ENCODE measurements at places on chromosomes 12 and 14. TPM values are rescaled to one million over a fixed set of nuclear protein-coding genes. Genes with fewer than 3 reads are reported as not detected.

The WDHD1 gene
- total RNA-seq, result 2.0 TPM

The MEG3 gene
- total RNA-seq, result 21.8 TPM

The RNASE1 gene
- 97.8 TPM for total RNA-seq

The FGF23 gene
- total RNA-seq, result not detected

The KCNK10 gene
- total RNA-seq, result not detected

The ZFHX2 gene
- total RNA-seq, result 2.9 TPM

The TAS2R31 gene
- total RNA-seq, result 0.36 TPM

The PTHLH gene
- total RNA-seq, result 0.54 TPM

The GPR65 gene
- total RNA-seq, result 0.25 TPM

The MFAP5 gene
- 27.9 TPM for total RNA-seq

The OR4N2 gene
- not detected for total RNA-seq

The ANG gene
- total RNA-seq, result 1.8 TPM

The DAD1 gene
- 107 TPM for total RNA-seq

The FSCB gene
- not detected for total RNA-seq

DNA sequence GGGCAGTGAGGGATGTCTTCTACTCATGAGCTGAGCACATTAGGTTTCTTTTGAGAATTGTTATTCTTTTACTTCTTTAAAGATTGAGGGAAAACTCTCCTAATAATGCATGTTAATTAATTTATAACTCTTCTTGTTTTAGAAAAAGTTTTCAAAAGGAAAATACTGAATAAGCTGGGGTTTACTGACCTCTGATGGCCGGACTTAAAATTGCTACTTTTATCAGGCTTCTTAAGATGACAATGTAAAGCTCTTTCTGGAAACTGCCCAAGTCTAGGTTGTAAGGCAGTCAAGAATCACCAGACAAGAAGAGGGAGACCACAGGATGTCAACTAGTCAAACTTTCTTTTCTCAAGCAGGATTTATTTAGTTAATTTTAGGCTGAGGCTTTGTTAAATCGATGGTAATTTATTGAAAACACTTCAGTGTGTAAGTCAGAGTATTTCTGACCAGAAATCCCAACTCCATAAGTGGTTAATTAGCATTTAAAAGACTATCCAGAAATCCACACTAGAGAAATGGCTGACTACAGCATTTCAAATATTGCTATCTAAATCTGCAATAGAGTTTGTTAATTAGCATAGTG is 82.1 kb downstream of the AVPR1A start:
- no peak for DNase-seq

GRCh38 chr14:68981139-68981538 is 2.0 kb upstream of the ACTN1 start:
- DNase-seq, result no peak

- DNase-seq, result no peak
Measured at GRCh38 chr12:125406131-125406530, 340.9 kb downstream of the AACS start.

DNA sequence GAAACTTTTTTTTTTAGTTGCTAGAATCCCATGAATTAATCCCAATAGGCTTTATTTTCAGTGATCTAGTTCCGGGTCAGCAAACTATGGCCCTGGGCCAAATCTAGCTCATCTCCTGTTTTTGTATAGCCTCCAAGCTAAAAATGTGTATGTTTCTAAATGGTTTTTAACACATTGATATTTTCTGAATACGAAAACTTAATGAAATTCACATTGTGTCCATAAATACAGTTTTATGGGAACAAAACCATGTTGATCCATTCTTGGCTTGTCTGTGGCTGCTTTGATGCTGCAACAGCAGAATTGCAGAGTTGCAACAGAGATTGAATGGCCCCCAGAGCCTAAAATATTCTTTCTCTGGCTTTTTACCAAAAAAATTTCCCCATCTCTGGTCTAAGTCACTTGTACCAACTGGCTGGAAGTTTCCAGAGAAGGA is 47.5 kb downstream of the ZNF664 start:
- no peak for DNase-seq

DNA sequence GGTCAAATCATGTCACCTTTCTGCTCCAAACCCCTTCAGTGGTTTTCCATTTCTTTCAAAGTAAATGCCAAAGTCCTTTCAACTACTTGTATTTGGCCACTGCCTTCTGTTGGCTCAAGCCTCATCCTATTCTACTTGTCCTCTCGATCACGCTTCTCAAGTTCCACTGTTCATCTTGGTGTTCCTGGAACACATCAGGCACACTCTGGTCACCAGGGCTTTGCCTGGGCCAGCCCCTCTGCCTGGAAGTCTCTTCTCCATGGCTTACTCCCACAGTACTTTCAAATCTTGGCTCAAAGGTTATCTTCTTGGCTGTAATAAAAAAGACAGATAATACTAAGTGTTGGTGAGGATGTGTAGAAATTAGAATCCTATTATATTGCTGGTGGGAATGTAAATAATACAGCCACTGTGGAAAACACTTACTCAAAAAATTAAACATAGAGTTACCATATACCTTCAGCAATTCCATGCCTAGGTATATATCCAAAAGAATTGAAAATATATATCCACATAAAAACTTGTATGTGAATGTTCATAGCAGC is 17.3 kb upstream of the PPFIBP1 start:
- no peak for DNase-seq

- no peak for DNase-seq
Measured at GRCh38 chr12:80697270-80697887, 10.1 kb upstream of the MYF6 start.

- no peak for DNase-seq
Measured at GRCh38 chr14:66085224-66085623, 400.9 kb upstream of the CCDC196 start.

DNA sequence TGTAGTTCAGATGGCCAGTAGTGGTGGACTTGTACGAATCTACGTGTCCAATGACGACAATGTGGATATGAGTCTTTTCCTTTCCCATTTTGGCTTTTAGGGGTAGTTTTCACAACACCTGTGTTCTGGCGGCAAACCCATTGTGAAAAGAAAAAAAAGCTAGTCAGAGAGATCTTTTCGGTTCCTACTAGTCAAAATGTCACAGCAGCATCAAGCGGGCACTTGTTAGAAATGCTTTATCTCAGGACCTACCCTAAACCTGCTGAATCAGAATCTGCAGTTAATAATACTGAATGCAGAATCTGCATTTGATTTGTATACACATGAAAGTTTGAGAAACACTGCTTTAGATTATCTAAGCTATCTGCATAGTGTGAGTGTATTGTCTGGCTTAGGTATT is 18.3 kb downstream of the AEBP2 start:
- no peak for DNase-seq

- DNase-seq, result no peak
Measured at GRCh38 chr14:104942586-104942985, 17.9 kb downstream of the PLD4 start.

- no peak for DNase-seq
Measured at GRCh38 chr12:25397001-25397400, 146.3 kb upstream of the KRAS start.

GRCh38 chr12:20398686-20399085 is 30.3 kb downstream of the PDE3A start:
- no peak for DNase-seq

- DNase-seq, result no peak
Measured at GRCh38 chr14:93629643-93630042, 158.6 kb downstream of the PRIMA1 start.

- no peak for DNase-seq
Measured at GRCh38 chr12:38399711-38400206, 83.2 kb downstream of the ALG10B start.

GRCh38 chr12:111643427-111643826 is 42.3 kb downstream of the BRAP start:
- DNase-seq, result no peak

- no peak for DNase-seq
Measured at GRCh38 chr14:58151133-58152013, 640 bp downstream of the ARMH4 start.

- no peak for DNase-seq
Measured at GRCh38 chr12:116722245-116722644, 15.6 kb downstream of the SPRING1 start.

DNA sequence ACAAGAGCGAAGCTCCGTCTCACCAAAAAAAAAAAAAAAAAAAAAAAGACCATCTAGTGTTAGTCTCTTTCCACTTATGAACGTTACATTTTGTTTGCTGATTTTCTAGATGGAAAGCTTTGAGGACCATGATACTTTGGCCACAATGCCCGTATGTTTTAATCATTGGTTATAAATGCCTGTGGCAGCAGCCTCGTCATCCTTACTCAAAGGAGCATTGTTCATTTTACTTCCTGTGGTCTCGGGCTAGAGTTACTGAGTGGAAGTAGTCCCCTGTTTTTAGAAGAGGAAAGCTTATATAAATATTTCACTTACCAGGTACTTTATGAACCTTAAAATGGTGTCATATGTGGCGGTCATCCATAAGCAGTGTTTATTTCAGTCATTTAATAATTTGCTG is 359.9 kb downstream of the AEBP2 start:
- DNase-seq, result no peak

- DNase-seq, result no peak
Measured at GRCh38 chr12:72493407-72493806, 221.2 kb downstream of the TRHDE start.

GRCh38 chr12:102050660-102051430 is 10.9 kb downstream of the WASHC3 start:
- no peak for DNase-seq

GRCh38 chr12:105812366-105812765 is 326.4 kb downstream of the NUAK1 start:
- DNase-seq, result no peak

- no peak for DNase-seq
Measured at GRCh38 chr14:78028471-78028870, 141.7 kb upstream of the NRXN3 start.

- DNase-seq, result peak; percentile 58
Measured at GRCh38 chr12:47778881-47779280, 5.8 kb downstream of the SLC48A1 start.

GRCh38 chr12:15543347-15543746 is 221.0 kb downstream of the PTPRO start:
- no peak for DNase-seq

All from psoas muscle (tissue), 8 donors.